ENCODE measurements at places on chromosomes 16 and 17.
A peak's percentile ranks its signal among the peaks of the same experiment; 100 is the strongest.

- no peak for DNase-seq
These were observed 39.4 kb upstream of the B4GALNT2 start for GRCh38 chr17:49093131-49093530.

GRCh38 chr17:3011891-3012290 lies 51.5 kb downstream of the OR1D5 start:
- DNase-seq = no peak

DNA sequence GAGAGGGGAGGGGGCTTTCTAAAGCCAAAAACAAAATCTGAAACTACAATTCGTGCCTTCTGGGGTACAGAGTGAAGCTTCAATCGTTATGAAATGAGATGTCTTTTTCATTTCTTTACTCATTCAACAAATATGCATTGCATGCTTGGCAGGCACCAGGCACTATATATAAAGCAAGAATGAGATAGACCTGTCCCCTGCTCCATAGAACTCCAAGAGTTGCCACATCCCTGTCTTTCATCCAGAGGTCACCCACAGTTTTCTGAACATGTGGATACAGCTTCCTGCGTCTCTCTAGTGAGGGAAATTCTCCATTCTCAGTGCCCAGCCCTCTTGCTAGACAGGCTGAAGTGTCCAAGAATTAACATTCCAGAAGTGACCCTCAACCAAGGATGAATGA lies 343.2 kb upstream of the MAF start:
- DNase-seq = no peak

- no peak for DNase-seq
These were observed 88.6 kb downstream of the CACNG3 start for GRCh38 chr16:24344784-24345183.

GRCh38 chr17:39462631-39463375 lies 1.5 kb downstream of the CDK12 start:
- DNase-seq = no peak

- no peak for DNase-seq
These were observed 154.6 kb downstream of the CMIP start for GRCh38 chr16:81599034-81599744.

DNA sequence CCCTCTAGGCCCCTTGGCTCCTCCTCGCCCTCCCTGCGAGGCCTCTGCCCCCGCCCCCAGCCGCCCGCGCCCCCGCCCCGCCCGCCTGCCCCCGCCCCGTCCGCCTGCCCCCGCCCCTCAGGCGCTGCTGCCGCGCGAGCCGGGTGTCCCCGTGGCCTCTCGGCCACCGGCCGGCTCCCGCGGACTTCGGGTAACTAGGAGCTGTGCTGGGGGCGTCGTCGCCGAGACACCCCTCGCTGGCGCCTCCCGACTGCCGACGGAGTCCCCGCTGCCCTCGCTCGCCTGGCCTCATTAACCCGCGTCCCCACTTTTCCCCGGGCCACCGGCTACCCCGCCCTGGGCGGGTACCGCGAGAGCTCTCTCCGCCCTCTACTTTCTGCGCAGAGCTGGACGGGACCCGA lies at the start of gene TLCD1:
Gene TLCD1 (minus strand): TSS at position 8 of the 401 bp plus-strand sequence. CDS start 136 bp downstream, outside the sequence.
- peak; percentile 72 for DNase-seq

DNA sequence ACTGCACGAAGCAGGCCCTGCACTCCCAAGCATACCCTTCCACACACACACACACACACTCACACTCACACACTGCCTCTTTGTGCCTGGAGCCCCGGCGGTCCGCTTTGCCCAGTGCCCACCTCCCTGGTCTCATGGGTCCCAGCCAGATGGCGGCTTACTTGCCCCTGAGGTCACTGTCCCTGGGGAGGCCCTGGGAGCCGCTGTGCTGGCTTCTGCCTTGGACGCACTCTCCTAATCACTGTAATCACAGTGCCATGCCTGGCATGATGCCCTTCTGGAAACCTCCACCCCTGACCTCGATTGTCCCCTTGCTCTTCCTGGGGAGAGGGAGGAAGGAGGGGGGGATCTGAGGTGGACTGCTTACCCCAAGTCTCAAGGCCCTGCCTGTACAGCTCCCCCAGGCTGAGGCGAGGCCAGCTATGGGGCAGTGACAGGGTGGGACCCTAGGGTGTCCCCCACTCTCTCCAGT lies 36.0 kb downstream of the ARHGAP23 start:
- DNase-seq = no peak

DNA sequence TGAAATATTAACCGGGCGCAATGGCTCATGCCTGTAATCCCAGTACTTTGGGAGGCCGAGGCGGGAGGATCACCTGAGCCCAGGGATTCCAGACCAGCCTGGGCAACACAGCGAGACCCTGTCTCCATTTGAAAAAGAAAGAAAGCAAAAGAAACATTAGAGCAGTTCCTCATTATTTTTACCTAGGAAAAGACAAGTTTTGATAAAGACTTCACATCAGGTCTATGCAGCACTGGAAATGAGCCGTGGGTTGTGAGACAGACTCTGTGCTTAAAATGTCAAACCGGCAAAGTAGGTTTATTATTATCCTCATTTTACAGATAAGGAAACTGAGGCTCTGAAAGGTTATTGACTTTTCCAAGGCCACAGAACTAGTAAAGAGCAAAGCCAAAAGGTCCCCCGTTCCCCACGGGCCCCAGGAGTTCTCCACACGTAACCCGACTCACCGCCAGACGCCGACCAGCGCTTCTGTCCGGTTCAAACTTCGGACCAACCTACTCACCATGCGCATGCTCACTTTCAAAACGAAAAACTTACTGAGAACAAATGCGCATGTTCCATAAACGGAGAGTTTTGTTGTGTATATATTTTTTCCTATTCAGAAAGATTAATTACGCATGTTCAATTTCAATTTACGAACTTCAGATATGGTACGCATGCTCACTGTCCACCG lies 356 bp downstream of the TUBD1 start:
- DNase-seq = no peak

DNA sequence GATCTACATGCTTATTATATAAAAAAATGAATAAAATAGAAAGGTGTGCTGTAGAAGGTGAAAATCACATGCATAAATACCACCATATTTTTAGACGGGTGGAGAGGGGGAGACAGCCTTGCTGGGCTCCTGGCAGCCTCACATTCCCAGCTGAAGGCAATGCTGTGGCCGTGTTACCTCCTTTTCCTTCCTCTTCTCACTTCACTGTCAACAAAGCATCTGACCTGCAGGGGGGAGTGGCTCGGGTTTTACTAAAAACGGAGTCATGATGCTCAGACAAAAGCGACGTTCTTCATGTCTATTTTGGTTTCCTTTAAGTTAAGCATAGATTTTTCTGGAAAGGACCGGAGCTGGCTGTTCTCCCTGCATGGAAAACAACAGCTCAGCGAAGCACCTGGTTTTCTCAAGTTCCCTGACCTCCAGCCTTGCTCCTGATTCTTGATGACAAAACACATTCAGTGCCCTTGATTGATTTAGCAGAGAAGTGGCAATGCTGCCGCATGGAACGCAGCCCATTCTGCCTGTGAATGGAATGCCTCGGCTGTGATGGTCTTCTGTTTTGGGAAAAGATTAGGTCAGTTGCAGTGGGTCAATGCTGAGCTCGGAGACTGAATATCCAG lies 5.5 kb upstream of the RPTOR start:
- DNase-seq = no peak

GRCh38 chr16:4892361-4893102 lies 44.4 kb downstream of the PPL start:
- no peak for DNase-seq

DNA sequence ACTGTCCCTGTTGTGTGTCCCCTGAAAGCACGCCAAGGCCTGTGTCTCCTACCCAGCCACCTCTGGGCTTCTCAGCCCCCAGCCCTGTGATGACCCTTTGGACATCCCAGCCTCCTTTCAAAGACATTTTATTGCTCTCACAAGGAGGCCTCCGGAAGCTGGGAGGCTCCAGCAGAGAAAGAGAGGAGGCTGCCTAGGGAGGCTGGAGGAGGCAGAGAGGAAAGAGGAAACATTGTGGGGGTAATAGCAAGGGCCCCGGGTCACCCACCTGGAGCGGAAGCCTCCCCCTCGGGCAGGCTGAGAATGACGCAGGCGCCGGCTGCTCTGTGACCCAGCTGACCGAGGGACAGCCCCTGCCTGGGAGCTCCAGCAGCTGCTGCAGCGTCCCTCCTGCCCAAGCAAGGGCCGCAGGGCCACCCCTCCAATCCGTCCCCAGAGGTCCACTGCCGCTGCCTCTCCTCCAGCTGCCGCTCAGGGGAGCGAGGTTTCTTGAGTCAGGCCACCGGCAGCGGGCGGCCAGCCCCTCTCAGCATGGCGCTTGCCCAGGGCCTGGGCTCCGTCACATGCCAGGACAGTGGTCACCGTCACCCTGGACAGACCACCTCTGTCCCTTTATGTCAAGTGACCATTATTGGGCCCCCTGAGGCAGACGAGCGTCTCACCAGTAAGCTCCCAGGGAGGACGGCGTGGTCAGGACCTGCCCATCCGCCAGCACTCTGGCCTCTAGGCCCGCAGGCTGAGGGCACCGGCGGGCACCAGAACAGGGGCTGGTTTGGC lies 29.3 kb downstream of the ACTG1 start:
- DNase-seq = no peak

DNA sequence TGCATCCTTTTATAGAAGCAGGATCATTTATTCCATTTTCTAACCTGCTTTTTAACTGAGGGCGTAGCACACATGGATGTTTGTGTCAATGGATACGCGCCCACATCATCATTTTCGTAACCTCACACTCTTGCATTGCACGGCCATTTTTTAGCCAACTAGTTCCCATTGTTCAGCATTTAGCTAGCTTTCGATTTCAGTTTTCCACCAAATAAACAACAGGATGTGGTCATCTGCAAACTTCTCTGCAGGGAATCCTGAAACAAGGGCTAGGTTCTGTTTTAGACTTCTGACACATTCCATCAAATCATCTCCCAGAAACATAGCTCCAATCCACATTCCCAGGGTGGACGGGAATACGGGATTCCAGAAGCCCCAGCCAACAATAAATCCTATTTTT lies 6.4 kb downstream of the CYB561 start:
- DNase-seq = peak; percentile 63

Data from CD4-positive, alpha-beta T cell treated with Interleukin-10 for 1 hour (primary cell).